ENCODE measurements at places on chromosomes 1 and 21.

DNA sequence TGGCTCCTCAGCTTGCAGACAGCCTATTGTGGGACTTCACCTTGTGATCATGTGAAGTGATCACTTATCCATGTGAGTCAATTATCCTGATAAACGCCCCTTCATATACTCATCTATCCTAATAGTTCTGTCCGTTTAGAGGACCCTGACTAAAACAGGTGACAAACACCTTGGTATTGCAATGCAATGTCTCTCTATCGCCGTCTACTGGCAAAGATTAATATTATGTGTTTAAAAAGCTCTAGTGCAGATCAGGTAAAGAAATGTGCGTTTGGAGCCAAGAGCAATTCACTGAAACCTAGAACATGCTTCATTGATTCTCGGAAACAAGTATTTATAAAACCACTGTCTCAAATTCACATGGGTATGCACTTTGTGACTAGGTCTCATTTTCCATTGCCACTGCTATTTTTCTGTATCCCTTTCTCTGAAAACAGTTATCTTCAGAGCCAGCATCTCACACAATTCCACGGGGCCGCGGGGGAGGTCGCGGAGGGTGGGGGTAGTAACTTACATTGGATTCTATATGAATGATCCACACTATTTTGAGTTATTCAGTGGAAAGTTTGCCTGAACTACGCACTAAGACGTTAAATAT, 554.6 kb upstream of the NCAM2 start:
- no peak for DNase-seq

DNA sequence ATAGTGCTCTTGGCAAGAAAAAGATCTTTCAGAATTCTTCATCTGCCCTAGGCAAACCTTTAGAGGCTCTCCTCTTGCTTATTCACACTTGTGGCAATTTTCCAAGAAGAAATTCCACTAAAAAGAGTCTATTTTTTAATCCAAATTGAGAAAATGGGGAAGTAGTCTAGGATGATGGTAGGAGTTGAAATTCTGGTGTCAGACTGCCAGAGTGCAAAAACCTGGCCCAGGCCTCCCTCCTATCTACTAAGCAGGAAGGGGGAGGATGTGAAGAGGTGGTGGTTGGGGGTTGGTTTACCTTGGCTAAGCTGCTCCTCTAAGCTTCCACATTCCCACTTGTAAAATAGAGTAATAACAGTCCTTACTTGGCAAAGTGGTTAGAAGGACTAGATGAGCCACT, 120.6 kb upstream of the KCNJ15 start:
- no peak for DNase-seq

GRCh38 chr1:228349701-228350171, 56.9 kb downstream of the TRIM11 start:
- no peak for DNase-seq

- no peak for DNase-seq
Measured at GRCh38 chr1:39142401-39143060, 62.0 kb upstream of the MACF1 start.

DNA sequence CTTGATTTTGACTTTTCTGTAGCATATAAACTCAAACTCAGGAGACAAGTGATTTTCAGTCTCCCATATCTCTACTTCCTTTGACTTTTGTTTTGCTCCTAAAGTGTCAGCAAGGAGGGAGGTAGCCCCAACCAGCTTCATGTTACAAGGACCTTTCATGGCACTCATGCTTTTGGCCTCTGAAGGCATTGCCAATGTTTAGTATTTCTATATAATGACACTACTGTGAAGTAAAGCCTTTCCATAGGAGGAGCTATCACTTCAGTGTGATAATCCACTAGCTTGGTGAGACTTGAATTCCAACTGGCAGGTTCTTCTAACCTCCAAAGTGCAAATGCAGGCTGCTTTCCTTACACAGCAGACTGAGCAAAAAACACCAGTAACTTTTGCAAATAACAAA, 14.4 kb downstream of the COLGALT2 start:
- DNase-seq = no peak

DNA sequence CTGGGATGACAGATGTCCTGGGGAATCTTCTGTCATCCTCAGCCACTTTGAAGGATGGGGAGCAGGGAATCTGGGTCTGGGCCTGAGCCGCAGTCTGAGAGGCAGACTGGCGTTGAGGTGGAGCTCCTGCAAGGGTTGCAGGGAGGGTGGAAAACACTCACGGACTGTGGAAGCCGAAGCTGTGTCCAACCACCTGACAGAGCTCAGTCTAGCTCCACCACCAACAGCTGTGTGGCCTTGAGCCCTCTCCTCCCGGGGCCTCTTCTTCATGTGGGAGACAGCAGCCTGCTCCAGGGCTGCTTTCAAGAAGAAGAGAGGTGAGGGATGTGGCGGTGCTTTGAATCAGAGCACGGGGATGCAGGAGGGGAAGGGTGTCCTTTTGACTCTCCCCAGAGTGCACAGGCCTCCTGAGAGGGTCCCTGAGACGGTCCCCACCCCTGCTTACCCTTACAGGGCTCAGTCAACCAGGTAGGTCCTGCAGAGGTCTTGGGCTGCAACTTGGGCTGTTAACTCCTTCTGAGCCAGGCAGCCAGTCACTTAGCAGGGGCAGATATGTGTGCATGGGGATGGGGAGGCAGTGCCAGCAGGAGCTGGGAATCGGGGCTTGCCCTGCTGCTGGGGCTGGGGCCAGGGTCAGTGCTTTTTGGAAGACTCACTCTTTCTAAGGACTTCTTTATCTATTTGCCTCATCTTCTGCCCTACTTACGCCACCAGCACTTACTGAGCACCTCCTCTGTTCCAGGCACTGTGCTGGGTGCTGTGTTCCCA, 216.3 kb downstream of the PTPRU start:
- no peak for DNase-seq

GRCh38 chr1:22872981-22873664, 99.5 kb downstream of the LACTBL1 start:
- DNase-seq = no peak

GRCh38 chr1:228430243-228430642, 13.6 kb upstream of the TRIM17 start:
- no peak for DNase-seq

- DNase-seq = peak; percentile 7
Measured at GRCh38 chr1:101506541-101507164, 269.8 kb downstream of the S1PR1 start.

GRCh38 chr1:226061068-226061840, 1.3 kb upstream of the H3-3A start:
- DNase-seq = no peak
